Activated CD4-positive, alpha-beta memory T cell treated with anti-CD3 and anti-CD28 coated beads, Interleukin-2, amount 10 ng/mL, durations not matched to agents 7 days and 5 days (primary cell): ENCODE measurements at places on chromosomes 5 and 9.

DNA sequence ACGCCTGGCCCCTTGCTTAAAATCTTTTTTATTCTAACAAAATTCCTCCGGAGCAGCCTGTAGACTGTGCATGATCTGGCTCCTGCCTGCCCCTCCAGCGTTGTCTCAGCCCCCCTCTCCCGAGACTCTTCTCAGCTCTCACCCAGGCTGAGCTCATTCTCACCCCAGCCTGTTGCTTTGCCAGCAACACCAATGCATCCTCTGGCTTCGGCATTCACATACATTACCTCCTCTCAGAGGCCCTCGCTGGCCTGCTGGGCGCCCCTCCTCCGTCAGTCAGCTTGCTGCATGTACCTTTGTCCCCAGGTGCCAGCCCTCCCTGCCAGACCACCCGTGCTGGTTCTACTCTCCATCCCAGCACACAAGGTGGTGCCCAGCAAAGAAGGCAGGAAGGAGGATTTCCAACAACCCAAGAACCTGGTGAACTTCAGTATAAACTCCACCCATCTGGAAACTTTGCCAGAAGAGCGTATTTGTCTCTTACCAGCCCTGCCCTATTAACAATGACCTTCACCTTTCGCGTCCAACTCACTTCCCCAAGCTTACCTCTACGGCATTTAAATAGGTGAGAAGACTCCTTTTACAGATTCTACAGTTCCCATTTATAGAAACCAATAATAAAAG, 35.0 kb downstream of the MYO10 start:
- no peak for DNase-seq

- DNase-seq: no peak
These were observed 81.9 kb downstream of the RAPGEF1 start for GRCh38 chr9:131657940-131658339.

GRCh38 chr5:108720391-108720790, 27.3 kb upstream of the FER start:
- no peak for DNase-seq

- DNase-seq: no peak
These were observed 319.8 kb downstream of the SEMA5A start for GRCh38 chr5:9226016-9226536.

- DNase-seq: no peak
These were observed 516.3 kb upstream of the ZNF608 start for GRCh38 chr5:125262782-125263181.

DNA sequence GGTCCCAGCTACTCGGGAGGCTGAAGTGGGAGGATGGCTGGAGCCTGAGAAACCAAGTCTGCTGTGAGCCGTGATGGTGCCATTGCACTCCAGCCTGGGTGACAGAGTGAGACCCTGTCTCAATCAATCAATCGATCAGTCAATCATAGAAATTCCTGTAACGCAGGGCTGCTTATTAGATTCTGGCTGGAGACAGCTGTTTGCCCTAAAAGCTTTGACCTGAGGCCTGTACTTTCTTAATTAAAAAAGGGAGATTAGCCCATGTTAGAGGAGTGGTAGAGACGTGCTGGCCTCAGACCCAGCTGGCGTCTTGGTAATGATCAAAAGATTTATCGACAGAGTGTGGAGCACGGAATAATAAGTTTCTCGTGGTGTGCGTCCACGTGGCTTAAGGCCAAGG, 40.5 kb upstream of the HMCN2 start:
- no peak for DNase-seq

GRCh38 chr5:64213011-64213410, 47.4 kb downstream of the RNF180 start:
- no peak for DNase-seq

GRCh38 chr5:169003721-169004541, 297.0 kb downstream of the SLIT3 start:
- no peak for DNase-seq

- no peak for DNase-seq
These were observed 19.5 kb upstream of the SERINC5 start for GRCh38 chr5:80275347-80275746.

DNA sequence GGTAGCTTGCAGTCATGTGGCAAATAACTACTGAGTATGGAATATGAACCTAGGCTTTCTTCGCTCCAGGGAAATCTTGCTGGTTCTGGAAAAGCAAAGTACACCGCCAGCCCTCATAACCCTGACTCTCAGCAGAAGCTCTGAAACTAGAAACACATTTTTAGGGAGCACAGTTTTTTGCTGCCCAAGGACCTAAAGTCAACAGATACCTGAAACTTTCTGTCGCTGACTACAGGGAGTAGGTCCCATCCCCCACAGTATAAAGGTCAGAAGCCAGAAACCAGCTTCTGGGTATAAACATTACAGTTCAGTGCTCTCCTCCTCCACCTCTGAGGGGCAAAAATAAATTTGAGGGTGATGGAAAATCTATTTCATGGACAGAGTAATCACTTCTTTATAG, 3.0 kb downstream of the ATOX1 start:
- no peak for DNase-seq

DNA sequence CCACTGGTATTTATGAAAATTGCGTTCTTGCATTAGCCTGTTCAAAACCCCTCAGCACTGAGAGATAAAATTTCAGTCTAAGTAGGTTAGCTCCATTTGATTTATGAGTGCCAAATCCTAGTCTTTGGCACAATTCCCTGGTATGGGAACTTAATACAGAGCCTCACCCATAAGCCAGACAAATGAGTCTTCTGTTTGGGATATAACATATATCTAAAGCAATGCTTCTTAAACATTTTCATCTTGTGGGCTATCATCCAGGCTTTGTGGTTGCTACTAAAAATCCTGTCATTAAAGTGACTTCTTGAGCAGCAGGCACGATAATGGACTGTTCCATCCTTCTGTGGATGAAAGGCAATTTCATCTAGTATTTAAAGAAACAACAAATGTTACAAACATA, 419.5 kb upstream of the ACTBL2 start:
- DNase-seq: no peak

- DNase-seq: no peak
These were observed 268.0 kb upstream of the KIF2A start for GRCh38 chr5:62038024-62038423.
